Right ventricle myocardium superior (tissue), 1 donor: ENCODE measurements at places on chromosomes 2 and 18.

GRCh38 chr2:165401285-165401852 is 68.1 kb upstream of the CSRNP3 start:
- DNase-seq: no peak

DNA sequence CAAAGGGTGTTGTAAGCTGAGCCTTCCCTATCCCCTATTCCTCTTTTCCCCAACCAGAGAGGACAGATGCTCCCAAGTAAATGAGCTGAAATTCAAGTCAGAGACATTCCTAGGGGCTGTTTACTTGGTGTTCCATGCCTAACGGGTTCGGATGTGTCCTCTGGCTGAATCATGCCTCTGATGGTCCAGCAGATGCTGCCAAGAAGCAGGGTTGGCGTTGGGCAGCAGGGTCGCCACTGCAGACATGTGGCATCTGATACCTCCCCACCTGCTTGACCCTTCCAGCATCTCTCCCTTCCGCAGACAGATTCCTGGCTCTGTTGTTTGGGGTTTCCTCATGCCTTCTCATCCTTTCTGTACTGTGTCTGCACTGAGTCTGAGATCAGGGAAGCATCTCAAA is 108.3 kb downstream of the HNRNPLL start:
- no peak for DNase-seq

DNA sequence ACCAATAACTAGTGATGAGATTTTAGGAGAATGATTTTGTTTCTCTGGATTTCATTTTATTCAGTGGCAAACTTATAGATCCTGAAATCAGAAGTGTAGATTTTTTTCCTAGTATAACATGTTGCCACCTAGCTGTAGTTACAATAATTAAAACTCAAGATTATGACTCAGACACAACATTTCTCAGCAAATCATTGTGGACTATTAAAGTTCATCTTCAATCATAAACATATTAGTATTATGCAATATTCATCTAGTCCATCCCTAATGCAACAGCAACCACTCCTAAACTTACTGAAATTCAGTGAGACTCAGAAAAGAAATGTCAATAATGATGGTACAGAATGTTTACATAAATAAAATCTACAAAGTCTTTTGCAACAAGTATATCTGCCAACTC is 51.3 kb downstream of the USP34 start:
- DNase-seq: no peak

DNA sequence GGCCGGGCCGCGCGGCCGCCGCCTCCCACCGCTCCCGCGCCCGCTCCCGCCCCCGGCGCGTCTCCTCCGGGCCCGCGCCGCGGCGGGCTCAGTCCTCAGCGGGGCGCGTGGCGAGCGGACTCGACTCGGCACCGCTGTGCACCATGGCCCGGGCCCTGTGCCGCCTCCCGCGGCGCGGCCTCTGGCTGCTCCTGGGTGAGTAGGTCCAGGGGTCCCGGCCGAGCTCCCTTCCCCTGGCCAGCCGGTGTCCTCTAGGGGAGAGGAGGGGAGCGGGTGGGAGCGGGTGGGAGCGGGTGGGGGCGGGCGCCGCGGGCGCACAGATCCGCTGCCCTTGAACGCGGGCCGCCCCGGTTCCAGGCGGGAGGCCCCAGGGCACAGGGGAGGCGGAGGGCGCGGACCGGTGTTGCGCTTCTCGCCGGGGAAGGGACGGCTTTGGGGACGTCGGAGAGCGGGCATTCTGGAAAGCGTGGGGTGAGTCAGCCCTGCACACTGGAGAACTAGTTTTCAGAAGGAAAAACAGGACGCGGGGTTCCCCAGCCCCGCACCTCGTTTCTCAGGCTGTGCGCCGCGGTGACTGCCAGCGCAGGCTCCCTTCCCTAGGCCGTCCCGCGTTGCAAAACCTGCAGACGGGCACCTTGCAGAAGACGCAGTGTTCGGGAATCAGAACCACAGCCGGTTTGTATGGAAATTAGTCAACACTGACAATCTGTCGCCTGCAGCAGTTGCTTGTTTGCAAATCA is at the start of gene RAMP1:
Gene RAMP1, plus strand, starts transcription at position 91 of the 740 bp plus-strand sequence. Its CDS starts 53 bp downstream, at position 144.
- no peak for DNase-seq

DNA sequence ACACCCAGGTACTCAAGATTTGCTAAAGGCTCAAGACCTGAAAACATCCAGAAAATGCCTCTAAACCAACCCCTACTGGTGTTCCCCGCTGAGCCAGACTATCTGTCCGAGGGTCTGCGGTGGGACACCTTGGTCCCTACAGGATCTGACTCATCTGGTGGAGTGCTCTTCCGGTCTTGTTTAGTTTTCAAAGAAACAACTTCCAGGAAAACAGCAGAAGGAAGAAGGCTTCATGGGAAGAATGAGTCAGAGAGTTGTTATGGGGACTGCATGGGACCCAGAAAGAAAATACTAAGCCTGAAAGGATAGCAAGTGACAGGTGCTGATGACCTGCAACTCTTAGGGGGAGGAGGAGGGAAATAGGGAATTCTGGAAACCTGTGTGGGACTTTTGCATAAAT is 41.3 kb downstream of the ZFP36L2 start:
- no peak for DNase-seq

- no peak for DNase-seq
These were observed 164.3 kb downstream of the RPIA start for GRCh38 chr2:88855620-88856408.

DNA sequence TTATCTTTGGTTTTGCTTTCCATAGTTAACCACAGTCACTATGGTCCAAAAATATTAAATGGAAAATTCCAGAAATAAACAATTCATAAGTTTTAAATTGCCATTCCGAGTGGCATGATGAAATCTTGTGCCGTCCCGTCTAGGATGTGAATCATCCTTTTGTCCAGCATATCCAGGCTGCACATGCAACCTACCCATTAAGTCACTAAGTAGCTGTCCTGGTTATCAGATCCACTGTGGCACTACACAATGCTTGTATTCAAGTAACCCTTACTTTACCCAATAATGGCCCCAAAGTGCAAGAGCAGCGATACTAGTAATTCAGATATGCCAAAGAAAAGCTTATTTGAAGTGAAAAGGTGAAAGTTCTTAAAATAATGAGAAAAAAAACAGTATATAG is 10.7 kb downstream of the USP34 start:
- no peak for DNase-seq

GRCh38 chr2:127431408-127432023 is 13.3 kb downstream of the PROC start:
- DNase-seq: no peak

DNA sequence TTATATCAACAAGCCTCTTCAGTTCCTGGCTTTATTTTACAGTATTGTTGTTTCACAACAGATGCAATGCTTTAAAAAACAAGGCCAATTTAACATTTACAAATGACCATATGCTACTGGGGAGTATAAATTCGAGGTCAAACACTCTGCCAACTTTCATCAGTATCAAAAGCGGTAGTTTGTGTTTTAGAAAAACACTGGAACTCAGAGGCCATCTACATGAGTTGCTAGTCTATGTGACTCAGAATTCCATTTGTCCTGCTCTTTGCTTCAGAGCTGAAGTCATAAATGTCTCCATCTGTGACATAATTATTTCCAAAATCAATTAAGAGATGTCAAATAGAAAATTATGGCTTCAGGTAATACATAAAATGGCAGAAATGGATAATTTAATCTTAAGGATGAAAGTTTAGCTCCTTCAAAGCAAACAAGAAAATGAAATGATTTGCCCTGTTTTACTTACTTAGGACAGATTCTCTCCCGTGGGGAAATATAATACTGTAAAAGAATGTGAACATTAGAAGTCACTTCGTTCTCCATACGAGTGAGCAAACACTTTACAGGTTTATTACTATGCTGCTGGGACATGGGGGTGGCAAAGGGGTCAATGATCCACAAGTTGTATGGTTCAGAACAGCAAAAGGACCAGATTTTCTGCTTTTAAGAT is 3.7 kb downstream of the MEX3C start:
- DNase-seq: no peak

DNA sequence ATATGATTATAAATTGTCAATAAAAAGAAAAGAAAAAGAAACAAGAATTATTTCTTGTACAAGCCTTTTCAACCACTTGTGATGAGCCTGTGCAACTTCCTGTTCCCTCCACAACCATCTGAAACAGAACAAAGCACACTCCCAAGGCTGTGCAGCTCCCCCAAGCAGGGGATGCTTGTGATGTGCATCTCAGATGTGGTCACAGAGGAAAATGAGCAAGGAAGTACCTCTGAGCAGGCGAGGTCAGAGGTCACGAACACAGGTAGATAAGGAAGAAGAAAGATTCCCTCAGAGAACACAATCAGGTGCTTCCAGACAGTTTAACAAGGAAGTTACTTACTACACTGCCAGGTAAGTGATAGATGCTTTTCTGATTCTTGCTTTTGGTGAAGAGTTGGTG is 274.8 kb upstream of the SLC39A10 start:
- no peak for DNase-seq

- no peak for DNase-seq
These were observed 121.1 kb upstream of the FIGN start for GRCh38 chr2:163856941-163857340.

- no peak for DNase-seq
These were observed 14.9 kb downstream of the ITGA6 start for GRCh38 chr2:172442072-172442895.

DNA sequence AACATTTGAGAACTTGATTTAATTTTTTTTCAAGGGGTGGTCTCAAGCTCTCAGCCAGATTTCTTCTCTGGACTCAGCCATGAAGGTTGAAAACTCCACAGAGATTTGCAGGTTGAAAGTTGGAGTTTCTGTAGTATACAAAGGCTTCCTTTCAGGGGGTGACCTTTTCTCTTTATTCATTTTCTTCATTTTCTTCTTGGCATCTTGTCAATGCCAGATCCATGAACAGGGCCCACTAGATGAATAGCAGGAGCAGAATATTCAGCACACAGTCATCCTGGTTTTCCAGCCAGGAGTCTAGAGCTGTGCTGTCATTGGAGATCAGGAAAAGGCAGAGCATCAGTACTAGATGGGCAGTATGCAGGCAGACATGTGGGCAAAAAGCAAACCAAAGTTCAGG is 62.0 kb downstream of the INSIG2 start:
- DNase-seq: no peak

DNA sequence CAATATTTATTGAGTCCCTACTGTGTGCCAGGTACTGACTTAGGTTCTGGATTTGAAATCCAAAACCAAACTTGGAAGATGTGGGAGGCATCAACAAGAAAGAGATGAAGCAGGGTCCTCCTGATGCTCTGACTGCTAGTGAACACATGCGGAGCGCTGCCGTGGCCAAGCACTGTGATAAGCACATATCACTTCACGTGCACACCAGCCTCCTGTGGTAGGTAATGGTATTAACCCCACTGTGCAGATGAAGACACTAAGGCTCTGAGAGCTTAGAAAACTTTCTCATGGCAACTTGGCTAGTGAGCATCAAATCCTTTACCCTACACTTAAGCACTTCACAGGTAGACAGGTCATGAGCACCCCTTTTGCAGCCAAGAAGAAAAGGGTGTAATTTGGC is 216.1 kb downstream of the HAUS1 start:
- DNase-seq: no peak

DNA sequence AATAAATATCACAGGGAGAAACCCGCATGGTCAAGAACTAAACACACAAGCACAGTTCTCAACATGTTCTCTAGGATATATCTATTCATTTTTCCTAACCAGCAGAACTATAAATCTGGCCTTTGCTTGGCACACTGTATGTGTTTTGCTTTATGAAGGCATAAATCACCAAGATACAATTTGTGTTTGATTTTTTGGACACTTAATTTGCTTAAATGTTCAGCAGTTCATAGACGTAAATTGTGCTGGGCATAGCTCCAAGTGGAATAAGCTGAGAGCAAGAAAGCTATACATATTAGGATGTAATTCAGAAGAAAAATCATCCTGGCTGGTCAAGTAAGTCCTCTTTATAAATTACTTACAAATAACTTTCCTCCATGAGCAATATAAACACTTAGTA is 341.5 kb upstream of the ATP5MC3 start:
- no peak for DNase-seq

DNA sequence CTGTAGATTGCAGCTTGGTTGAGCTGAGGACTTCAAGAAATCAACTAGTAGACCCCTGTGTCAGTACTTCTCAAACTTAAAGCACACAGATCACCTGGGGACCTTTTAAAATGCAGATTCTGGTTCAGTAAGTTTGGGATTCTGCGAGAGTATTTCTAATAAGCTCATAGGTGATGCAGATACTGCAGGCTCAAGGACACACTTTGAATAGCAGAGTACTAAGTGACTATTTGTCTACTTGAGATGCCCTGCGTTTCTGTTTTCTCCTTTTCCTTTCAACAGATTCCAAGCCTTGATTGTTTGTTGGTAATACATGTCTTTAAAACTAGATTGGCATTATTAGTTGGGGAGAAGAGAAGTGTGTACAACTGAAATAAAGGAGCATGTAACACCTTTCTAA is 6.7 kb downstream of the MIB1 start:
- no peak for DNase-seq

- DNase-seq: no peak
These were observed 190.2 kb downstream of the TFCP2L1 start for GRCh38 chr2:121094845-121095244.

GRCh38 chr2:45964223-45964841 is 312.9 kb downstream of the PRKCE start:
- peak; percentile 74 for DNase-seq

- peak; percentile 63 for DNase-seq
These were observed 142.4 kb downstream of the ZFP36L2 start for GRCh38 chr2:43083710-43084698.

- DNase-seq: peak; percentile 70
These were observed 77.7 kb downstream of the RHOB start for GRCh38 chr2:20524412-20525040.

DNA sequence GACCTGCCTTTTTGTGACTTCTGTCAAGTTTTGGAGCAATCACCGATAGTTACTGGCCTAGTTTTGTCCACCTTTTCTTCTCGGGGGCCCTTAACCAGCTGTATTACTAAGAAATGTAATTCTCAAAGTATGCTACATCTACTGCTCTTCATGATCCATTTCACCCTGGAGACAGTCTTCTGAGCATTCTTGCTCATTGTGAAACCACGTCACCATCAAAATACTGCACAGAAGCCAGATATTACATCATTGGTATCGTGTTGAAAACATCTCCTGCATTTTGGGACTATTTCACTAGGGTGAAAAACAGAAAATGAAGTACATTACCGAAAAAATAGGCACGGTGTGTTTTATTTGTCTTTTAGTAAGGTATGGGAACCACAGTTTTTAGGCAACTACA is 11.7 kb downstream of the LYPD6B start:
- no peak for DNase-seq

- no peak for DNase-seq
These were observed 171.2 kb upstream of the NCK2 start for GRCh38 chr2:105573490-105573889.

GRCh38 chr2:29743516-29743915 is 177.9 kb downstream of the ALK start:
- no peak for DNase-seq

DNA sequence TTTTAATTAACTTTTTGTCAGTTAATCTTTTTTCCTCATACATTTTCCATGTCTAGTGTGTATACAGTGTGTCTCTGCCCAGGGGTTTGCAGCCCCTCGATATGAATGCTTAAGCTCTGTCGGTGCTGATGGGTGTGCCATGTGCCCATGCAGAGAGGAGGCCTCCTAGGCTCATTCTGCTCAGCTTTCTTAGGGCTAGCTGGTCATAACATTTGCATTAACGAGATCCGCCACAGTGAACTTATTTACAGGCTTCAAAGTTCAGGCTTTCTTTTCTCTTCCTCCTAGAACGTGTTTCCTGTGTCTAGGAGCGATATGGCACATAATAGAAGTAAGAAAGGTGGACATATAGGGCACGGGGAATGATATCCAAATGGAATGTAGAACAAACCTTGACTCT is 783.3 kb downstream of the PLCL1 start:
- DNase-seq: no peak
